ENCODE measurements at places on chromosomes 3 and 15.

GRCh38 chr3:171694888-171695287 is 115.4 kb downstream of the PLD1 start:
- DNase-seq: no peak

- DNase-seq: no peak
These were observed 65.6 kb upstream of the PRR23C start for GRCh38 chr3:139110072-139110830.

DNA sequence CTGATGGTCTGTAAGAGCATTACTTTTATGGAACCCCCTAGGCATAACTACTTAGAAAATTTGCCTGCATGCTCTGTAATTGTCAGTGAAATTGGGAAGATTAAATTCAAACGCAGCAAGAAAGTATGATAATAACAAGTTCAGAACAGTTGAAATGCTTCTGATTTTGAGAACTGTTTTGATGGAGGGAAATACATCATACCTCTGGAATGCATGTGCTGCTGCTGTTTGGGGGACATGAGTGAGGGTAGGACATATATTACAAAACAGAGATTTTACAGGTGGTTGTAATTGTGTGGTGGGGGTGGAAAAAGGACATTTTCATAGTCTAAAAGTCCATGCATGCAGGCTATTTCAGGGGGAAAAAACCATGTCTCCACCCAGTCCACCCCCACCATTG is 135.0 kb upstream of the DPH6 start:
- DNase-seq: no peak

DNA sequence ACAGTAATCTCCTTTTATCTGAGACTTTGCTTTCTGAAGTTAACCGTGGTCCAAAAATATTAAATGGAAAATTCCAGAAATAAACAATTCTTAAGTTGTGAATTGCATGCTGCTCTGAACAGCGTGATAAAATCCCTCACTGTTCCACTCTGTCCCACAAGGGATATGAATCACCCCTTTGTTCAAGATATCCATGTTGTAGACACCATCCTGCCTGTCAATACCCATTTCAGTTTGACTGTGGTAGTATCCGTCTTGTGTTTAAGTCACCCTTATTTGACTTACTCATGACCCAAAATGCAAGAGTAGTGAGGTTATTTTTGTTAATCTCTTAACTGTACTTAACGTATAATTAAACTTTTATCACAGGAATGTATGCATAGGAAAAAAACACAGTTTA is 435.0 kb downstream of the SHQ1 start:
- DNase-seq: no peak

DNA sequence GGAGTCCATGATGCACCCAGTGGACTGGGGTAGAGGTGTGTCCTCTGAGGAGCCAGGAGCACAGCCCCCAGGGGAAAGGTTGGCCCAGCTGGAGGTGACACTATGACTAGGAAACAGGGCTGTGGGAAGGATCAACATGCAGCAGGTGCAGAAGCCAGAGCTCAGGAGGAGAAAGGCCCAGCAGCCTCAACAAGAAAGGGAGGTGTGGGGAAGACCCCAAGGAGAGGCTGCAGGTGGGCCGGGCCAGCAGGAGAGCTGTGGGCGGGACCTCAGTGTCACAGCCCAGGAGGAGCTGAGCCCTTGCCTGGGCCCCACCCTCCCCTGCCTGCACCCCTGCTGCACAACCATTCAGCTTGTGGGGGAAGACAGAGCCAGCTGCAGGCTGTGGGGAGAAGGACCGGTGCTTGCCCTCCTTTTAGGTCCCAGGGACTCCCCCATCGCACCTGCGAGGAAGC is 18.4 kb upstream of the KLF13 start:
- no peak for DNase-seq

GRCh38 chr3:127458696-127459604 is 131.6 kb downstream of the TPRA1 start:
- DNase-seq: no peak

GRCh38 chr3:16885593-16886302 is 993 bp downstream of the PLCL2 start:
- DNase-seq: no peak

- DNase-seq: no peak
These were observed 107.6 kb downstream of the IMPG2 start for GRCh38 chr3:101212730-101213129.

DNA sequence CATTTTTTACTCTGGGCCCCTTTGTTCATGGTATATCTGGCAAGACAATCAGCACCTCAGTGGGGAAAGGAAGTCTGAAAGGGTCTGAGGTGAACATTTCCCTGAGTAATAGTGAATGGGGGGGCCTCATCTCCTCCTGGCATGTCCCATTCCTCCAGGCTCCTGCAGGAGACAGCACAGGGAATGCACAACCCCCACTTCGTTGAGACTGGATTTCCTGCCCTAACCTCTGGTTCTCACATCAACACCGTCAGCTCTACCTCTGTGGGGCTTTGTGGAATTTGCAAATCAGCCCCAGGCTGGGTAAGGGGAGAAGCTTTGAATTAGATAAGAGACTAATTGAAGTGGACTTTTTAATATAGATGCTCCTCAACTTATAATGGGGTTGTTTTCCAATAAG is 168.3 kb upstream of the TRIM42 start:
- DNase-seq: no peak

DNA sequence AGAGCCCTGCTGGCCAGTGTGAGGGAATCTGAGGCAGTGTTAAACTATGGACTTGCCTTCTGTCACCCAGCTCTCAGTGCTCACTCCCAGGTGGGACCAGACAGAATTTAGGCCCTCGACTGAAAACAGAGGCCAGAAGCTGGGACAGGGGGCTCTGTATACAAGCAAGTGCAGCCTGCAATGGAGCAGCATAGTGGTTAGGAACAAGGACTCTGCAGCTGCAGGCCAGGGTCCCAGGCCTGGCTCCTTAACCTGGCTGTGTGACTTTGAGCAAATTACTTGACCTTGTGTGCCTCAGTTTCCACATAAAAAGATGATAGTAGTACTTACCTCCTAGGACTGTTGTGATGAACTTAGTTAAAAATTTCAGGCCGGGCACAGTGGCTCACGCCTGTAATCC is 39.8 kb downstream of the CMTM7 start:
- DNase-seq: no peak

DNA sequence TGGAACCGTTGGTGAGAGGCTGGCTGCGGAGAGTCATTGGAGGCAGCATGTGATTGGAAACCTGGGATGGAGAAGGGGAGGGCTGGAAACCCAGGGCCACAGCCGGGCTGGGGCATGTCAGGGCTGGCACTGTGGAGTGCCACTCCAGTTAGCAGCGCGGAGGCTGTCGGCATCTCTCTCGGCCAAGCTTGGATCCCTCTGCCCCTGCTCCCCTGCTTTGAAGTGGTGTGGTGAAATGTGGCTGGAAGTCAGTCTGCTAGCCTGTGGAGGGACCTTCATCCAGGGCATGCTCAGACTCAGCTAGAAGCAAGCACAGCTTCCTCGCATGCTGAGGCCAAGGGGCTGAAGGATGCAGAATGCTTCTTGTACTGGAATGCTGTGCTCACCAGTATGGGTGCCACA is 13.5 kb downstream of the SLCO3A1 start:
- DNase-seq: no peak

Measured in NCI-H2081 treated with DMSO at 0.1 percent for 48 hours (cell line).